ENCODE measurements at places on chromosomes 16 and 17.

GRCh38 chr17:68763562-68763961 is 162.4 kb upstream of the FAM20A start:
- no peak for DNase-seq

DNA sequence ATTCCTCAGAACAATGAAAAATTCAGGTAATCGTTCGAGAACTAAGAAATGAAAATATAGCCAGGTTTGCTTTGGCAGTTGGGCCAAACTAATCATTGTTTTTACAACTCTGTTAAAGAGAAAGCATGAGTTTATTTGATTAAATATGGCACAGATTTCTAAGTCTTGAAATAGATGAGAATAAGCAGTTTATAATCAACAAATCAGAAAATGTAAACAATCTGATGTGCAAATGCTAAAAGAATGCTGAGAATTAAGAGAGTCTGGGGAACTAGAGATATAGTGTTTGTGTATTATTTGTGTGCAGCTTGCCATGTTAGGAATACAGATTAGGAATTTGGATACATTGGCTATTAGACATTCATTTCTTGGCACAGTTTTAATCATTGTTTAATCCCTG is 212.5 kb downstream of the TANC2 start:
- no peak for DNase-seq

DNA sequence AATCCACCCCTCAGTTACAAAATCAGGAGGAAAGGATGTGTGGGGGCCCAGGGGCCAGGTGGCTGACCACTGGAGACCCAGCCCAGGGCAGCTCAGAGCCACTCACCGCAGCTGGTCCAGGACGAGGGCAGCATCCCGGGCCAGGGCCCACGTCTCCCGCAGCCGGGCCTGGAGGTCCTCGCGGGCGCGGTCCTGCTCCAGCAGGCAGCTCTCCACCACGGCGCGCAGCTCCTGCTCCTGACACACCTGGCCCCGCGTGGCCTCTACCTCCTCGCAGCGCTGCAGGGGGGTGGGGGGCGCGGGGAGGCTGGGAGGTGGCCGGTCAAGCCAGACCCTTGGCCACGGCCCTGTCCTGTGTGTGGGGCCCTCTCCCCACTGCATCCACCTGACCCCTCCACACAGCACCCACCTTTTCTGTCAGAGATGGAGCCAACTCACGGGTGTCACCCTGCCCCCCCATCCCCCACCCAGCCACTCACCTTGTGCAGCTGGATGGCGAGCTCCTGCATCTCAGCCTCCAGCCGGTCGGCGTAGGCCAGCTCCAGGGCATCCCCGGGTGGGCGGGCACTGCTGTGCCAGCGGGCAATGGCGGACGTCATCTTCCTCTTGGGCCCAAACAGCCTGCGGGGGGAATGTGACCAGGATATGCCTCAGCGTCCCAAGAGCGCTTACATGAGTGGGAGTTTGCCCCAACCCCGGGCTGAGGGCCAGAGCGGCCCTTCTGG is 5.1 kb downstream of the NUDT16L1 start:
- DNase-seq: no peak

- no peak for DNase-seq
Observed at GRCh38 chr16:56520251-56520577, 390 bp upstream of the BBS2 start.

- no peak for DNase-seq
Observed at GRCh38 chr16:2490190-2491105, 15.5 kb downstream of the TBC1D24 start.

DNA sequence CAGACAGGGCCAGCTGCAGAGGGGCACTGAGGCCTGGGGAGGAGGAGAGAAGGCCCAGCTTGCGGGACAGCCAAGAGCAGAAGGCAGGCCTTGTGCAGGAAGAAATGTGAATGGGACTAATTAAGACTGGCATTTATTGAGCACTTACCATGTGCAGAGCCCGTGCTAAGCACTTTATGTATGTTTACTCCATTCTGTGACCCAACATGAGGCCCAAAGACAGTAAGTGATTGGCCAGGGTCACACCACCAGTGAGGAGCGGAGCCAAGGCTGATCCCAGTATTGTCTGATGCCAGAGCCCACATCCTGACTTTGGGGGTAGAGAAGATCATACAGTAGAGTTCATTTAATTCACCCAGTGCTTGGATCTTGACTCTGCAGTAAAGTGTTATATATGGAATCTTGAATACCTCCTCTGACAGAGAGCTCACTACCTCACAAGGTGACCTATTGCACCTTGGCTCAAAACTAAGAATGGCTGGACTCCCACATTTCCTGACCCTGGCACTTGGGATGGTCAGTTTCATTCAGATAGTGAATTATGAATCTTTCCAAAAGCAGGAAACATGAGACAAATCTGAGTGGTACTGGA is 13.6 kb downstream of the KATNB1 start:
- no peak for DNase-seq

- DNase-seq: no peak
Observed at GRCh38 chr16:56946767-56947603, 14.8 kb upstream of the CETP start.

- DNase-seq: no peak
Observed at GRCh38 chr16:79885320-79885719, 284.8 kb upstream of the MAF start.
